ENCODE measurements at places on chromosomes 12 and 14.

- DNase-seq = no peak
Observed at GRCh38 chr12:7188562-7189397, 706 bp upstream of the PEX5 start.

DNA sequence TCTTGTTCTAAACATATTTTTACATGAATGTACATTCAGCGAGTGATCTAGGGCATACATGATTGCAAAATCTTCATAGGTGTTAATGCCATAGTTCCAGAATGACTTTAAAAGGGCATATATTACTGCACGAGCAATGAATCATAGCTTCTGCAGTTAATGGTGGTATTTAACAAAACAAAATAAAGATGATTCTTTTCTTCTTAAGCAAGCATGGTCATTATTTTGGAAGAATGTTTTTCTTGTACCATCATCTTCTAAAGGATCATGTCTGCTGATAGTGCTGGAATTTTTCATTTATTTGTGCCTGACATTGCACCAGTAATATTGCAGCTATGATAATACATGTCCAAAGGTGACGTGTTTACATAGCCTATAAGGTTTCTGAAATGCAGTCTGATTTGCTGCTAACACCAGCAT is 388.6 kb downstream of the CCDC91 start:
- DNase-seq = no peak

DNA sequence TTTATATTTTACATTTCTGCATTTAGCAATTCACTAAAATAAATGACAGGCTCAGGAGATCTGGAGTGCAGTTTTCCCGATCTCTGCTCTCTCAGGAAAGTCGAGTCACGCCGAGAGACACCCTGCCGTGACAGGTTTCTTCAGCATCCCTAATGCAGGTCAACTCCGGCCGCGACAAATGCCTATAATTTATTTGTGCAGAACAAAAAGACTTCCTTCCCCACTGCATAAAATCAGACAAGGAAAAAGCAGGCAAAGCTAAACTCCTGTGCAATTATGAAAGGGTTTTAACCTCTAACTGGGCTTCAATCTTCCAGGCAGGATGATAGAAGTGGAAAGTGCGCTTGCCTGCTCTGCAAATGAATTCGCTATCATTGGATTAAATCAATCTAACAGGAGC is 28.1 kb downstream of the SPRING1 start:
- DNase-seq = no peak

DNA sequence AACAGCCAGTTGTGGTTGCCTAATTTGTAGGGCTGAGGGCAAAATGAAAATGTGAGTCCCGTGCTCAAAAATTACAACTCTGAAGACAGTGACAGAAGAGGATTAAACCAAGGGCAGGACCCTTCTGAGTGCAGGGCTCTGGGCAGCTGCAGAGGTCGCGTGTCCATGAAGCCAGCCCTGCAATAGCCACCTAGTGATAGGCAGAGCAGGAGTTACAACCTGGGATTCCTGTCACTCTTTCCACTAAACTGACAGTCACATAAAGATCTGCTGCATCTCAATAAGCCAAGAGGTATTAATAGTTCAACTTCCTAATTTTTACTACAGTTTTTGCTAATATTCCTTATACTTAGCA is 94.1 kb downstream of the SLC2A13 start:
- no peak for DNase-seq

DNA sequence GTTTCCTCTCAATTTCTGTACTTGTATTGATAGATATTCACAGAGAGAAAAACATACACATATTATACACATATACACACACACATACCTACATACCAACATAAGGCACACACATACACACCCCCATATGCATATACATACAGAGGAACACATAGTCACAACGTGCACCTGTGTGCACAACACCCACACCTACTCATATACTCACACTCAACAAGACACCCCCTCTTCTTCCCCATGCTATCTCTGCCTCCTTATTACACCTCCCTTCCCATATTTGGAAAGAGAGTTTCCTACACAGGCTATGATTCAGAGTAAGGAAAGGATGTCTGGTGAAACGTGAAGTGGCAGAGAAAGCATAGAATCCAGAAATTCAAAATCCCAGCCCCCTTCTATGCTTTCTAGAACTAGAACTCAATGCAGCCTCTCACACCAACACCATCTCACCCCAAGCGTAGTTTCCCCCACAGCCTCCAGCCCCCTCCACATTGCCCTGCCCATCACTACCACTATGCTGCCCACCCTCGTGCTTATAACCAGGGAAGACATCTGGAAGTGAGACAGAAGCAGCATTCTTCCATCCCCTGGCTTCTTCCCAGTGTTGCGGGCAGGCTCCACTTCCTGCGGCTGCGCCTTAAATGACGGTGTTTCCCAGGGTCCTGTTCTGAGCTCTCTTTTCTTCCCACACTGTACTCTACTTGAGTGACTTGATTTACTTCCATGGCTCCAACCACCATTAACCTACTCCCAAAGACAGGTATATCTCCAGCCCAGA is 2.4 kb downstream of the RNASE8 start:
- DNase-seq = no peak

DNA sequence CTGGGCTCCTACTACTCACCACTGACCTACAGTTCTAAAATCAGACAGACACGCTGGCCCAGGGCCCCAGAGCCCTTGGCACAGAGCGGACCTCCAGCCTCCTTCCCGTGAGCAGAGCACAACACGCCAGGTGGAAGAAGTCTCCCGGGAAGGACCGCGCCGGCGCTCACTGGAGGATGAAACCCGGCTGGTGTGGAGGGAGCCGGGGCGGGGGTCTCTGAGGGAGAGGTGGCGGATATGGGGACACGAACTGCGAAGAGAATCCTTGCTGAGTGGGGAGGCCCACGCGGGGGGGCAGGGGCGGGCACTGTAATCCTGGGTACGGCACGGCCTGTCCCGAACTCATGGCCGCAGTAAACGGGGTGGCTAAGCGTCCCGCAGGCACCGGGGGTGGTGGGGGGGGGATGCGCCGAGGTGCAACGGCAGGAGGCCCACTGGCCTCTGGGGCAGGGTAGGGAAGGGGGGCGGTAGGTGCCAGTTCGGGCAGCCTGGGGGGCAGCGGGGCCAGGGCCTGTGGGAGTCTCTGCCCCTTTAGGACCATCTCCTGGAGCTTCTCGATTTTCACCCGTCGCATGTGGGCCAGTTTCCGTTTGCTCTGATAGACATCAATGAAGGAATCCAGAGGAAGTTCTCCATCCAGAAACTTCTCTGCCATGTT is 28.8 kb downstream of the VPS37B start:
- DNase-seq = no peak

DNA sequence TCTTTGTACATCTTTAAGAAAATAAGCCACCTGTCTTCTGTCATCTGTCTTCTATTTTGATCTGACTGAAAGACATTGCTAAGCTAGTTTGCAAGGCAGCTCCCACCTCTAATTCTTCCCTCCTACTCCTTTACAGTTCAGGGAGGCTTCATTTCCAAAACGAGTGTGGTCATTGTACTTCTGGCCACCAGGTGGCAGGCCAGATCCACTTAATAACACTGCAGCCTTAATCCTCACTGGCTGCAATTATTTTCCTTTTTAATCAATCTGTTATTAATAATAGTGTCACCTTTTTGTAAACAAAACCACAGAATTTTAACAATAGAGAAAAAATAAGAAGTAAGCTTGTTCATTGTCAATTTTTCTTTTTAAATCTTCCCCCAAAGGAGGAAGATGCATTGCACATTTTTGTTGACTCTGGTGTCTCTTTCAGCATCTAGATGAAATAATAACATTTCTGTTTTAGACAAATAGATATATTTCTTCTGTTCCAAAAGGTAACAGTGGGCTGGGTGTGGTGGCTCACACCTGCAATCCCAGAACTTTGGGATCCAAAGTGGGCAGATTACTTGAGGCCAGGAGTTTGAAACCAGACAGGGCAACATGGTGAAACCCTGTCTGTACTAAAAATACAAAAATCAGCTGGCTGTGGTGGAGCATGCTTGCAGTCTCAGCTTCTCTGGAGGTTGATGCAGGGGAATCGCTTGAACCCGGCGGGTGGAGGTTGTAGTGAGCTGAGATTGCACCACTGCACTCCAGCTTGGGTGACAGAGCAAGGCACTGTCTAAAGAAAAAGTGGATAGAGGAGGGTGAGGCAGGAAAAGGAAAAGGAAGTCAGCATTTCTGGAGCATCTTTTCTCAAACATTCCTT is 23.3 kb downstream of the GABARAPL1 start:
- DNase-seq = no peak

DNA sequence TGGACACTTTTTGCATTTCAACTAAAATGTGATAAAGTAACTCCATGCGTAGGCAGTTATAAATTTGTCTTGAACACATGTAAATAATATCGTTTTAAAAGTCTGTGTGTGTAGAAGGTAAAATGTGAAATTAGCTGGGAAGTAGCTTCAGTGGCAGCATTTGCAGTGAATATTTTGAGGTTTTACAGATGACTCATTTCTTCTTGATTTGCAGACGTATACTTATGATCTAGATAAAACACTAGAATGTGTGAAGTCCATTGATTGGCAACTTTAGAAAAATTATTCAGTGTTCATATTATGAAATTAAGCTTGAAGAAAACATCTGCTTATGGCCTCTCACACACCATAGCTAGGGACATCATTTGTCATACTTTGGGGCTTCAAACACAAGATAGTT is 788.6 kb upstream of the NOVA1 start:
- no peak for DNase-seq

GRCh38 chr14:71952381-71953363 is 20.4 kb downstream of the RGS6 start:
- DNase-seq = no peak
